NCI-H187 (cell line): ENCODE measurements at places on chromosomes 6 and 20.

DNA sequence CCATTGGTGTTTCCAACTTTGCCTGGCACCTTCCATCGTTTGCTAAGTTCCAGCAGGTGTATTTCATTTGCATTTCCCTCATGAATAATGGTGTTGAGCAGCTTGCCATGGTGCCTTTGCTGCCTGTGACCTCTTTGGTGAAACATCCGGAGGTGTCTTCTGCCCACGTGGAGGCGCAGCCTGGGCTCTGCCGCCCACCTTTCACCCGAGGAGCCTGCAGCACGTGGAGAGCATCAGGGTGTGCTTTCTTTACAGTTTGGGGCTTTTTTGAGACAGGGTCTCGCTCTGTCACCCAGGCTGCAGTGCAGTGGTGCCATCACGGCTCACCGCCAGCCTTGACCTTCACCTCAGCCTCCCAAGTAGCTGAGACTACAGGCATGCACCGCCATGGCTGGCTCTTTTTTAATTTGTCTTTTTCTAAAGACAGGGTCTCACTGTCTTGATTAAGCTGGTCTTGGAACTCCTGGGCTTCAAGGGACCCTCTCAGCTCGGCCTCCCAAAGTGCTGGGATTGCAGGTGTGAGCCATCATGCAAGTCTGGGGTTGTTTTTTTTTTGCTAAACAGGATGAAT, 3.0 kb upstream of the ADRM1 start:
- DNase-seq, result no peak

GRCh38 chr20:21809961-21810523, 104.6 kb downstream of the PAX1 start:
- DNase-seq, result no peak

DNA sequence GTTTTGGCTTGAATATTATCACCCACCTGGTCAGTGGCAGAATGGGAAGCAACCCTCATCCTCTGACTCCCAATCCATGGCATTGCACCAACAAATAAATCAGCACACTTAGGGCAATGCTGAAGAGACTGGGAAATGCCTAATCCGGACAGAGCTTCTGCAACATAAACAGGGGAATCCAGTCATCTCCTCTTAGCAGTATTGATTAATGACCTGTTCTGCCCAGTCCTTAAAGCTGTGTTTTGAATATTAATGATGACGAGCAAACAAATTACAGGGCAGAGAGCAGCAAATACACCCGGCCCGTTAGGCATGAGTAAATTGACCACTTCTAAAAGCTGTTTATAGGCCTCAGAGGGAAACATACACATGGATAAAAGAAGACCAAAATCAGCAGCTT, 77.0 kb upstream of the B3GAT2 start:
- no peak for DNase-seq

DNA sequence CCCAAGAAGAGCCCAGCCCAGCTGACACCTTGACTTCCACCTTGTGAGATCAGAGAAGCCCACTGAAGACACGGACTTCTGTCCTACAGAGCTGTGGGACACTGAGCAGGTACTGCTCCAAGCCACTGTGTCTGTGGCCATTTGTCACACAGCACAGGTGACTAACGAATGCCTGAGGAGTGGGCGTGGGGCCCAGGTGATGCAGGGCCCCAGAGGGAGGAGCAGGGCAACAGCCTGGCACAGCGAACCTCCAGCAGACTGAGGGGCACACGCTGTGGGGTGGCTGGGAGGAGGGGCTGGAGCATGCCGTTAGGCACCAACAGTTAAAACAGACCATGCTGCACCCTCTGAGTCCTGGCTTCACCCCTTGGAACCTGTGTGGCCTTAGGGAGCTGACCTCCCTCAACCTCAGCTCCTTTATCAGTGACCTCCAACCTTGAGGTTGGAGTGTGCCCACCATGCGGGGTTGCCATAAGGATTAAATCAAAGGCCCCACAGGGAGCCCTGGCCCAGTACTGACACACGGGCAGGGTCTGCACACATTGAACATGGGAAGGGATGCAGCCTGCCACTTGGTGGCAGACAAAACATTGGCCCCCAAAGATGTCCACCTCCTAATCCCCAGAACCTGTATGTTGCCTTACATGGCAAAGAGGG, 119.9 kb upstream of the CST7 start:
- no peak for DNase-seq

GRCh38 chr6:26158076-26158580, 70.9 kb downstream of the HFE start:
- no peak for DNase-seq
